ENCODE measurements at places on chromosomes 2 and 18. TPM values are rescaled to one million over a fixed set of nuclear protein-coding genes. Genes with fewer than 3 reads are reported as not detected.

Gene NDUFS1
- total RNA-seq, result 148 TPM

Gene RNF149
- 46.4 TPM for total RNA-seq

Gene KCNG2
- total RNA-seq, result not detected

Gene TSN
- 56.8 TPM for total RNA-seq

Gene ERFE
- 3.4 TPM for total RNA-seq

Gene MGAT4A
- 0.36 TPM for total RNA-seq

Gene G6PC2
- not detected for total RNA-seq

Gene LYPD1
- total RNA-seq, result 0.74 TPM

Gene UNC80
- not detected for total RNA-seq

Gene LRRTM1
- total RNA-seq, result not detected

Gene CIDEA
- total RNA-seq, result not detected

Gene FAHD2B
- total RNA-seq, result 2.5 TPM

Gene SNORC
- 0.72 TPM for total RNA-seq

Measured in fibroblast of the aortic adventitia (primary cell).